DND-41 (cell line): ENCODE measurements at places on chromosomes 3 and 15.

- no peak for DNase-seq
These were observed 84.8 kb upstream of the KLHL25 start for GRCh38 chr15:85879334-85880163.

- DNase-seq, result no peak
These were observed 131.2 kb downstream of the KLF13 start for GRCh38 chr15:31457631-31458526.

DNA sequence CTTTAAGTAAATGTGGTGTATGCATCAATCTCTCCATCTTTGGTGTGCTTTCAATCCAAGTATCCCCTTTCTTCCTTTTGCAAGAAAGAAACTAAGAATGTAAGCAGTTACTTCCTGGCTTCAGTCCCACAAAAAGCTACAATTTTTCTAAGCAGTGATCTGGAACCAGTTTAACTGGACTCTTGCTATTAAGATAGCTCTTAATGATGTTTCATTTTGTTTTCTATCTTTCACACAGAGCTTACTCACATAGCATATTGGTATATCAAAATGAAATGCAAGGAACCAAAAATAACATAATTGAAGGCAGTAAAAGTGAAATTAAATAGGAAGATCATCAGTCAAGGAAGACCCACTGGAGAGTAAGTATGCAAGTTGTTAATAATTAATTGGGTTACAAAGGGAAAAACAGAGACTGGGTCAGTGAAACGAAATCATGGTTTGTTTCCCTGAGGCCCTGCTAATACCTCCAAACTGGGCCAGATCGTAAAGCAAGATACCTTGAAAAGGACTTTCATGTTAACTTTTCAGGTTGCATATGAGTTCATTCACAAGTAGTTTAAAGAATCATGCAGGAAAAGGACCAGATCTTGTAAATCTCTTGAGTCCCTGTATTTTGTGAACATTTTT, 41.9 kb downstream of the GPR160 start:
- no peak for DNase-seq

GRCh38 chr3:106255870-106256248, 387.0 kb upstream of the CBLB start:
- no peak for DNase-seq

DNA sequence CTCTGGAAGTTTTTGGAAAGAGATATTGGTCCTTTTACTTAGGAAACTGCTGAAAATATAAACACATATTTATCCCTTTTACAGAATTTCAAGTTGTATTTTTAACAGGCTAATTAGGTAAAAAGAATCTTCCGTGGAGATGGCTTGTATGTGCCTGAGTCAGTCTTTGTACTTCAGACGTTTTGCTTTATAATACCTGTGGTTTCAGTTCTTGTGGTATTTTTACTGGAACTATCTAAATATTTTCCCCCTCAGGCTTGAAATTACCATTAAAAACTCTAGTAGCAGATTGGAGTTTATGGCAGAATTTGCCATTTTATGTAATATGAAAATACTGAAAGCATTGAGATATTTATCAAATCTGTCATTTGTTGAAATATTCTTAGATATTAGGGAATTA, 151.6 kb upstream of the CGNL1 start:
- no peak for DNase-seq
